ENCODE measurements at places on chromosomes 13 and 19. TPM values are rescaled to one million over a fixed set of nuclear protein-coding genes. Genes with fewer than 3 reads are reported as not detected.

Gene OR7C1
- not detected for polyA plus RNA-seq

Gene FARP1
- 8.3 TPM for polyA plus RNA-seq

Gene CBY2
- not detected for polyA plus RNA-seq

Gene PRKD2
- polyA plus RNA-seq = 41.5 TPM

Gene CEACAM6
- 0.33 TPM for polyA plus RNA-seq

Gene EPS8L1
- polyA plus RNA-seq = 13.3 TPM

Gene CATSPERD
- not detected for polyA plus RNA-seq
